Stimulated activated CD4-positive, alpha-beta T cell treated with anti-CD3 and anti-CD28 coated beads, Interleukin-1b, Interleukin-23, amount 100 ng/mL, for 1 hour (primary cell): ENCODE measurements at places on chromosomes 7 and 10.

DNA sequence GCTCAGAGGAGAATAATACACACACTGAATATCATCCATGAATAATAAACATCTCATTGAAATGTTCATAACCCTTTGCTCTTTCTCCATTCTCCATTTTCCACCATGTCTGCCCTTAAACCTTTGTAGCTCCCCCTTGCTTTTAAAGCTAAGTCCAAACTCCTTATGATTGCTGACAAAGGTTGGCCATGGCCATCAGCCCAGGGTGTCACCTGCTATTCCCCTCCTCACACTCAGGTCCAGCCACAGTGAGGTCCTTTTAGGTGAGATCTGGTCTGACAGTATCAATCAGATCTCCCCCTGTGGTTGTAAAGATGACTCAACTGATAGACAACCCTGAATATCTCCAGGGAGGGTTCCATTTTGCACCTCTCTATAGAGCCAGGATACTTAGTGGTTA, 181.5 kb upstream of the PDE1C start:
- no peak for DNase-seq

GRCh38 chr10:47225928-47226645, 73.9 kb upstream of the GDF10 start:
- DNase-seq = no peak

- no peak for DNase-seq
Observed at GRCh38 chr7:118328505-118329211, 104.2 kb downstream of the ANKRD7 start.

- no peak for DNase-seq
Observed at GRCh38 chr10:88853155-88853881, 1.7 kb upstream of the ANKRD22 start.

DNA sequence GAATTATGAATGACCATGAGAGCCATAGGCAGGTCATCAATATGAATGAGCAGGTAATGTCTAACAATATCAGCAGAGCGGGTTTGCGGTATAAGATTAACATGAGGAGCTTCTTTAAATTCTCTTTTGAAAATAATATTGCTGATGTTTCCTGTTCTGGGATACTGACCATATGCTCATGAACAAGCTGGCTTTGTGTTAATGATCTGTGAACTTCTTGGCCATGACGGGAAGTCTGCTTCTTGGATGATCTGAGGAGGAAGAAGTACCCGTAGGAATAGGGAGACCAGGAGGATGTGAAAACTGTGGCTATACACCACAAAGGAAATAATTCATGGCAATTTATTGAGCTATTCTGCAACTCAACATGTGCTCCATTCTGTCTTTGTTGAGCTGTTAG, 38.6 kb downstream of the ITGA8 start:
- no peak for DNase-seq

DNA sequence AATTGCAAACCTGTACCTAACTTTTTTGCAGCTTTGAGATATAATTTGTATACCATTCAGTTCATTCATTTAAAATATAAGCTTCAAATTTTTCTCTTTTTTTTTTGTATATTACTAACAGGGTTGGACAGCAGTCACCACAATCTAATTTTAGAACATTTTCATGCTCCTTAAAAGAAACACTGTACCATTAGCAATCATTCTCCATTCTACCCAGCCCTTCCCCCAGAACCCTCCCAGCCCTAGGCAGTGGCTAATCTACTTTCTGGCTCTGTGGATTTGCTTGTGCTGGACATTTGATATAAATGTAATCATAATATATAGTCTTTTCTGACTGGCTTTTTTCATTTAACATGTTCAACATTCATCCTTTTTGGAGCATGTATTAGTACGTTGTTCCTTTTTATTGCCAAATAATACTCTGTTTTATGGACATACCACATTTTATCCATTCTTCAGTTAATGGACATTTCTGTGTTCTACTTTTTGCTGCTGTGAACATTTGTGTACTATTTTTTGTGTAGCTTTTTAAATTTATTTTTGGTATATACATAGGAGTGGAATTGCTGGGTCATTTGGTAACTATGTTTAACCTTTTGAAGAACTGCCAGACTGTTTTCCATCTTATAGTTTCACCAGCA, 40.9 kb upstream of the ST7 start:
- no peak for DNase-seq

- no peak for DNase-seq
Observed at GRCh38 chr10:119633538-119634218, 17.5 kb upstream of the BAG3 start.

- DNase-seq = no peak
Observed at GRCh38 chr10:48253970-48254657, 20.4 kb downstream of the FRMPD2 start.

- DNase-seq = no peak
Observed at GRCh38 chr7:657565-658119, 68.9 kb upstream of the DNAAF5 start.

DNA sequence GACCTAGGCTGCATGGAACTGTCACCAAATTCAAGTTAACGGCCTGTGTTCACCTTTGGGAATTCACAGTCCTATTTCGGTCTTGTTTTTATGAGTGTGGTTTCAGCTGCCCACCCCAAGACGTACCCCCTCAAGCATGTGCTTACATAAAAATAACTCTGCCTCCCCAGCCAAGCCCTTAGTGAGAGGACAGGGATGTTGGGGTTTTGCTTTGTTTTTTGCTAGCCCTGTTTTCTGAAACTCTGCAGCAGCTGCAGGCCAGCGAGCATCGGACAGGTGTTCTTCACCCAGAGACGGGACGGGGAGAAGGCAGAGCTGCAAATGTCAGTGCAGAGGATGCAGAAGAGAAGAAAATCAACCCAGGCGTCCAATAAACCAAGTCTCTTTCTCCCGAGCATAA, 13.5 kb downstream of the CHST15 start:
- no peak for DNase-seq

- no peak for DNase-seq
Observed at GRCh38 chr7:65827366-65827765, 45.5 kb upstream of the VKORC1L1 start.

GRCh38 chr7:72538856-72539255, 126.7 kb upstream of the CALN1 start:
- DNase-seq = no peak

- DNase-seq = no peak
Observed at GRCh38 chr7:81211204-81211933, 292.5 kb upstream of the SEMA3C start.

GRCh38 chr7:7870555-7870954, 98.0 kb upstream of the GLCCI1 start:
- no peak for DNase-seq

DNA sequence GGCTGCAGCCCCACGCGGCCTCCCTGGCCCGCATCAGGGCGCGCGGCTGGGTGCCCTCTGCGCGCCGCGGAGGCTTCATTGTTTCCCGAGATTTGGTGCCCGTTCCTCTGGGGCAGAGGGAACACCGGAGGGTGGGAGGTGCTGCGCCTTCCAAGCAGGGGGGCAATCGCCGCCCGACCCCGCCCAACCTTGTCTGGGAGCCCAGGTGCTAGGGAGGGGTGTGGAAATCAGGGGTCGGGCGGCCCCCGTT, 1.0 kb upstream of the NRP1 start:
- DNase-seq = no peak

- DNase-seq = no peak
Observed at GRCh38 chr10:122560279-122560804, at the start of gene DMBT1. TSS of gene DMBT1 (plus strand) at chr10:122560754. CDS start at chr10:122560771, 17 bp downstream.

- DNase-seq = no peak
Observed at GRCh38 chr10:84366041-84366440, 37.7 kb downstream of the CCSER2 start.

GRCh38 chr10:79020015-79020491, 48.7 kb upstream of the ZMIZ1 start:
- no peak for DNase-seq

- no peak for DNase-seq
Observed at GRCh38 chr10:69862882-69863530, 61.3 kb downstream of the COL13A1 start.

- no peak for DNase-seq
Observed at GRCh38 chr10:93032809-93033137, 27.8 kb upstream of the CYP26C1 start.

GRCh38 chr7:131563918-131564317, 7.5 kb upstream of the PODXL start:
- no peak for DNase-seq

- no peak for DNase-seq
Observed at GRCh38 chr10:111151595-111152307, 74.9 kb downstream of the ADRA2A start.

DNA sequence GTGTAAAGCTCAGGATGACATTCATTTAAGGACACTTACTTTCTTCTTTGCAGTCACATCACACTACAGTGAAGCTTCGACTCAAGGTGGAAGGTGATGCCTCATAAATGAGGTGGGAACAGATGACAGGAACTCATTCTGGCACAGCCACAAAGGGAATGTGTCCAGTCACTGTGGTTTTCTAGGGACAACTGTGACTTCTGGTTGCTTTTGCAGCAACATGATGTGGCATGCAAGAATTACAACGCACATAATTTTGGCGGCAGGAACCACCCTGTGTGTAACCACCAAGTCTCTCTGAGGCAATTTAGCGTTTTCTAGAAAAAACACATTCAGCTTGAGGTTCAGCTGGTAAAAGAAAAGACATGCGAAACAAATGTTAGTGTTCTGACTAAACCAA, 32.0 kb upstream of the FERD3L start:
- DNase-seq = no peak

GRCh38 chr7:92767437-92767836, 68.9 kb downstream of the CDK6 start:
- DNase-seq = no peak

DNA sequence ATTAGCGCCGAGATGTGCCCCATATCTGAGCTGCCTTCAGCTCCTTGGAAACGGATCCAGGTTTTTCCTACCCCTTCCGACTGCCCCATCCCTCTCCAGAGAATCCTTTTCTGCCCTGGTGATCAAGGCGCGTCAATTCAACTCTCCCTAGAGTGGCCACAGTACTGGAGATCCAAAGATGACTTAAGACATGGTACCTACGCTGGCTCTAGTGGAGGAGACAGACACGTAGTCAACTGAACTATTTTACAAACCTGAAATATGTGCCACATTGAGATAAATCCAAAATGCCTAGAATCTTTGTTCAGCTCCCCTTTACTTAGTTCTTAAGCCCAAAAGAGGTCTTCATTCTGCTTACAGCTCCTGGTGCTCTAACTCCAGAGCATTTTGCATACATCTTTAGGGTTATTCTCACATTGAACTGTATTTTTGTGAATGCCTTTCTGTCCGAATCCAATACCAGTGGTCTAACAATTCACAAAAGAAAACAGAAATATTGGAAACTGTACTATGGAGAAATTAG, 444 bp upstream of the TNPO3 start:
- no peak for DNase-seq

DNA sequence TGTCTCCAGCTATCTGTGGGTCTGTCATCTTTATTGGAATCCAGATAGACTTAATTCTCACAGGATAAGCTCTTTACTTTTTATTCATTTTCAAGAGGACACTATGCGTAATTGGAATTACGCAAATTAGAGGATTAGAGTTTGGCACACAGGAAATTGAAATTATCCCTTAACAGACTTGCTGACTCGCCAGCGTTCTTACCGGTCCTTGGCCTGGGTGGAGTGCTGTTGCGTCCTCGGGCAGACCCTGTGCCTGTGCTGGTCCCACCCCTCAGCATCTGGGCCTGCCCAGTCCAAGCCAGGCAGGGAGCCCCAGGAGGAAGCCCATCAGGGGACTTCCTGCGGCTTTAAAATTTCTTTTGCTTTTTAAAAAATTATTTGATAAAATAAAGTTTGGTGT, 101.8 kb downstream of the MKI67 start:
- DNase-seq = no peak

GRCh38 chr7:2982831-2983230, 60.8 kb downstream of the CARD11 start:
- DNase-seq = no peak

DNA sequence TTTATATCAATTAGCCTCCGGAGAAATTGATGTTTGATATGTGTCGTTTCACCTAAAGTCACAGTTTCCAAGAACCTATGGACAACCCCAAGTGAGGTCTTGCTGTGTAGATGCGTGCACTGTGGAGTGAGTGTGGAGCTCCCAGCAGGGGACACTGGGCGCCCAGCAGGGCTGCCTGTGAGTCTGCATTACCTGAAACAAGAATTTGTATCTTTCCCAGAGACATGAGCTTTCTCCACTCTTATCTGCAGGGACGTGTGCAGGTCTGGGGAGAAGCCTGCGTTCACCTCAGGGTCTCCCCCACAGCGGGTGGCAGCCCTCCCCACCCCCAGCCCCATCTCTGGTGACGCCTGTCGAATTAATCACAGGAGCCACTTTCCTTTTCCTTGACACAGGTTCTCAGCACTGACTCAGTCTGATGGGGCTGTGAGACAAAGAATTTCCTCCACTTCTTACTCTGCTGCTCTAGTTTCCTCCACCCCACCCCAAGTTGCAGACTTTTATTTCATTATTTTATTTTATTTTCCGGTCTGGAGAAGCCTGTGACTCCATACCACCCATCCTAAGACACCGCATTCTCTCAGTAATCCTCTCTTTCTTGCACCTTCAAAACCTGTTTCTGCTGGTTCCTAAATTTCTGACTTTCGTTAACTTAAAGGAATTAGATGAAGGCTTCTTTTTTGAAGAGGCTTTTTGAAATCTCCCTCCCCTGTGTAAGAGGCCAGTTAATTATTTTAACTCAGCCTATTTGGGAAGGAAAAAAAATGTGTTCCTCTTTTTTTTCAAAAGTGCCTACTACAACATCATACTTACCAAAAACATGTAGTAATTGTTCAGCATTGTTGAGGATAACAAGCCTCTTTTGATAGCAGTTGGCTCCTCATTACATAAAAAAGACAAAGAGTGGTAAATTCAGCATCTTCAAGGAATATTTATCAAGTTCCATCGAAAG, 17.0 kb upstream of the INSIG1 start:
- DNase-seq = no peak

DNA sequence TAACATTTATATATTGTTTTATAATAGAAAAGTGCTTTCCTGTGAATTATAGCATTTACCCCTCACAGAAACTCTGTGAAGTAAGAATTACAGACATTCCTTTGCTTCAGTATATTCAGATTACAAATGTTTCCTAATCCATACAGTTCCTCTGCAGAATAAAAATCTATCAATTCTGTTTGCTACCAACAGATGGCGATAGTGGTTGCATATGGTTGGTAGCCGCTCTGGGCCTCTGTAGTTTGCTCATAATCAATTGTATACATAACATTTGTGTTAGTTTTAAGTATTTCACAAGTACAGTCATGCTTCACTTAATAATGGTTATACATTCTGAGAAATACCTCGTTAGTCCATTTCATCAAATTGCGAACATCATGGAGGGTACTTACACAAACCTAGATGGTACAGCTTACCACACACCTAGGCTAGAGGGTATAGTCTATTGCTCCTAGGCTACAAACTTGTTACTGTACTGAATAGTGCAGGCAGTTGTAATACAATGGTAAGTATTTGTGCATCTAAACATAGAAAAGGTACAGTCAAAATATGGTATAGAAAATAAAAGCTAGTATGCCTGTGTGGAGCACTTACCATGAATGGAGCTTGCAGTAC, 94.4 kb upstream of the STEAP4 start:
- DNase-seq = no peak

- no peak for DNase-seq
Observed at GRCh38 chr7:139544645-139545044, 21.2 kb downstream of the CLEC2L start.

GRCh38 chr10:43093423-43094076, 16.7 kb downstream of the RET start:
- DNase-seq = no peak
